ENCODE measurements at places on chromosomes 12 and 14.

- DNase-seq, result no peak
Observed at GRCh38 chr12:661720-662486, 1.3 kb downstream of the NINJ2 start.

- DNase-seq, result no peak
Observed at GRCh38 chr14:65167072-65167645, 64.8 kb upstream of the MAX start.

DNA sequence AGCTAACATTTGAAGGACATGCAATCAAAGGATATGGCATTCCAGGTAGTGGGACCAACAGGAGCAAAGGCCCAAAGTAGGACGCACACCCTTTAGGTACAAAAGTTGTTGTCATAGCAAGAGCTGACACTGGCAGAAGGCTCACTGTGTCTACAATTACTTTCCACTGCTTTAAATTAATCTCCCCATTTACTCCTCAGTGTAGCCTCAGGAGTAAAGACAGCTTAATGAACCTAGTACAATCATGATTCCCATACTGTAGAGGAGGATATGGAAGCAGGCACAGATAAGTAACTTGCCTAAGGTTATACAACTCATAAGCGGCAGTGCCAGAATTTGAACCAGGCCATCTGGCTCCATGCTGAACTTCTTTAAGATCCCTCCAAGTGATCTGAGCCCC lies 212.9 kb upstream of the SFSWAP start:
- no peak for DNase-seq

DNA sequence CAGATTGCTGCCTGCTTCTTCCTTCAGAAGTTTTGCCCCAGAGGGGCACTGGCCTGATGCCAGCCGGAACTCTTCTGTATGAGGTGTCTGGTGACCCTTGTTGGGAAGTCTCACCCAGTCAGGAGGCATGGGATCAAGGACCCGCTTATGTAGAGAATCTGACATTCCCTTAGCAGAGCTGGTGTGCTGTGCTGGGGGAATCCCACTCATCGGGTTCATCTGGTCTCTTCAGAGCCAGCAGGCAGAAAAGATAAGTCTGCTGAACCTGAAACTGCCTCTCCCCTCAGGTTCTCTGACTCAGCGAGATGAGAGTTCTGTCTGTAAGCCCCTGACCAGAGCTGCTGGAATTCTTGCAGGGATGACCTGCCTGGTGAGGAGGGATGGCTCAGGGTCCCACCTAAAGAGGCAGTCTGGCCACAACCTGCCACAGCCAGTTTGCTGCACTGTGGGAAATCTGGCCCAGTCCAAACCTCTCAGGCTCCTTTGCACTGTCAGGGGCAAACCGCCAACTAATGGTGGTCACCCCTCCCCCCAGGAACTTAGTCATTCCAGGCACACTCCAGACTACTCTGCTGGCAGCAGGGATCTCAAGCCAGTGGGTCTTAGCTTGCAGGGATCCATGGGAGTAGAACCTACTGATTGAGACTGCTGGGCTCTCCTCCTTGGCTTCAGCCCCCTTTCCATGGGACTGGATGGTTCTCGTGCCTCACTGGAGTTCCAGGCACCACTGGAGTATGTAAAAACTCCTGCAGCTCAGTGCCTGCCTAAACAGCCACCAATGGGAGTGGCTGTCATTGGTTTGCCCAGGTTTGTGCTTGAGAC lies 4.1 kb downstream of the CLEC2D start:
- peak; percentile 91 for DNase-seq

DNA sequence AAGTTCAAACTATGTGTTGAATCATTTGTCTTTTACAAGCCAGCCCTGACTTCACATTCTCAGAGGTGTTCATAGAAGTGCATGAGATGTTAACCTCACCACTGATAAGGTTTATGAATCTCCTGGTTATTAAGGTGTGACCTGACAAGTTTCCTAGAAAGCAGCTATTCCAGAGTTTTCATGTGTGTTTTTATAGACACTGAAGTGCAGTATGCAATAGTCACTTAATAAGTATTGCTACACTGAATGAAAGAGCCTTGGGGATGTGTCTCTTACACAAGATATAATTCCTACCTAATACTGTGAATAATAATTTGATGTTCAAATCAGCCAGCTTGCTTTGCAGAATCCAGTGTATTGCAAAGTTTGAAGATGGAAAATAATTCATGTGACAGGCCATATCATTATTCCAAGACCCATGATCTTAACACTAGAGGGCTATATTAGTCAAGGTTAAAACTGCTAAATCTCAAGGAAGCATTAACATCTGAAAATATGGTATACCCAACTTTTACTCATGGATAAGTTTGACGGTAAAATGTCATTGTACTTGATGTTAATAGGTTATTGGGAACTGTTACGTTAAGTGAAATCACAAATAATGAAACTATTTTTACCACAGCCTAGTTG lies 13.0 kb downstream of the SLC25A3 start:
- no peak for DNase-seq

- DNase-seq, result no peak
Observed at GRCh38 chr12:8855891-8856290, 33.5 kb downstream of the A2ML1 start.

- DNase-seq, result no peak
Observed at GRCh38 chr12:56118688-56119357, 757 bp downstream of the ZC3H10 start.

DNA sequence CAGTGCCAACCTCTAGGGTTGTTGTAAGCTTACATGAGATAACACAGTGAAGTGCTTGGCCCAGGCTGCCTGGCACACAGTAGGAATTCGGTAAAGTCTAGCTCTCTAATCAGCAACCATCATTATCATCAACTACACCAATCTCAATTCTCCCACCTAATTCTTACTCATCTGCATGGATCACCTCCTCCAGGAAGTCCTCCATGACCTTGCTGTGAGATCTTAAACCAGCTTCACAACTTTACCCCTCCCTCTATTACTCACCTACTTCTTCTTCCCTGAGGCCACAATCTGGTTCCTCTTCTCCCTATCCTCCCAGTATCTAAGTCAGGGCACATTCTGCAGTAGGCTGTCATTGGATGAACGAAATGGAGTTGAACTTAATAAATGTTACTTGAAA lies 67.3 kb downstream of the GSC start:
- DNase-seq, result no peak

GRCh38 chr12:123889848-123890535 lies 82.6 kb downstream of the CCDC92 start:
- no peak for DNase-seq

GRCh38 chr14:93068711-93069110 lies 47.0 kb downstream of the ITPK1 start:
- no peak for DNase-seq

GRCh38 chr14:72104011-72104613 lies 171.9 kb downstream of the RGS6 start:
- DNase-seq, result peak; percentile 67

GRCh38 chr12:122155705-122156104 lies 18.3 kb downstream of the IL31 start:
- DNase-seq, result no peak

DNA sequence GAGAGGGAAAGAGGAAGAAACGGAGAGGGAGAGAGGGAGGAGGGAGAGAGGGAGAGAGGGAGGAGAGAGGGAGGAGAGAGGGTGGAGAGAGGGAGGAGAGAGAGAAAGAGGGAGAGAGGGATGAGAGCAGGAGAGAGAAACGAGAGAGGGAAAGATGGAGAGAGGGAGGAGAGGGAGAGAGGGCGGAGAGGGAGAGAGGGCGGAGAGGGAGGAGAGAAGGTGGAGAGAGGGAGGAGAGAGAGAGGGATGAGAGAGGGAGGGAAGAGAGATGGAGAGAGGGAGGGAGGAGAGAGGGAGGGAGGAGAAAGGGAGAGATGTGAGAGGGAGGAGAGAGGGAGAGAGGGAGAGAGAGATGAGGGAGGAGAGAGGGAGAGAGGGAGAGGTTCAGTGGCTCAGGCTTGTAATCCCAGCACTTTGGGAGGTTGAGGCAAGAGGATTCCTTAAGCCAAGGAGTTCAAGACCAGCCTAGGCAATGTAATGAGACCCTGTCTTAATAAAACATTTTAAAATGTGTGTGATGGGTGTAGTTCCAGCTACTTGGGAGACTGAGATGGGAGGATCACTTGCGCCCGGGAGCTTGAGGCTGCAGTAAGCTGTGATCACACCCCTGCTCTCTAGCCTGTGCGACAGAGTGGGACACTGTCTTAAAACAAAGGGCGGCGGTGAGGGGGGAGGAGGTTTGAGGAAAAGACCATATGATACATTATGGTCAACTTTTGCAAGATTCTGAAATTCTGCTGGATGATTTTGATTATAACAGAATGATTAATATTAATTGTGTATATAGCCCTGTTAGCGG lies 21.3 kb upstream of the SNRPF start:
- DNase-seq, result no peak

GRCh38 chr12:124694250-124694649 lies 126.8 kb upstream of the NCOR2 start:
- DNase-seq, result no peak

DNA sequence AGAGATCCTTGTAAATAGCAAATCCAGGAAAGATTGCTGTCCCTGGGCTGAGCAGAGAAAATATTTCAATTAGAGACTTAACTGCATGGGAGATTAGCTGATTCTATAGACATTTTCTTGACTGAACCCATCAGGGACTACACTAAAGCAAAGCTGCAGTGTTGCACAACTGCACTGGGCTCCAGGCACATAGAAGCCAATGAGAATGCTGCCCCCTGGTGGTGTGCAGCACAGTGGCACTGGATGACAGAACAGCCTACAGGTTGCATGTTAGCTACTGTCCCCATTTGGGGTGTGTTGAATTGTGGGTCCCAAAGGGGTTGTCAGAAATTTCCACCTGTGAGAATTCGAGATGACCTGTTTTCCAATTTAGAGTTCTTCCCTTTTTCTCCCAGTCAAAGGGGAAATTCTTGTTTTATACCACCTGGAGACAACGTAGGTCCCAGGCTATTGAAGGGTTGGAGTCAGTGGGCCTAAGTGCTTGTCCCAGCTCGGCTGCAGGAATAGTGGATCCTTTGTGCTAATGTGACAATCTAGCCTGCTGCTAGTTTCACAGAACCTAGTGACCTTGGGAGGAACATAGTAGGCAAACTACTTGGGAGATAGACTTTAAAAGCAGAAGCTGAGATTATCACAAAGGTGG lies 114.7 kb downstream of the SLC8A3 start:
- peak; percentile 94 for DNase-seq

DNA sequence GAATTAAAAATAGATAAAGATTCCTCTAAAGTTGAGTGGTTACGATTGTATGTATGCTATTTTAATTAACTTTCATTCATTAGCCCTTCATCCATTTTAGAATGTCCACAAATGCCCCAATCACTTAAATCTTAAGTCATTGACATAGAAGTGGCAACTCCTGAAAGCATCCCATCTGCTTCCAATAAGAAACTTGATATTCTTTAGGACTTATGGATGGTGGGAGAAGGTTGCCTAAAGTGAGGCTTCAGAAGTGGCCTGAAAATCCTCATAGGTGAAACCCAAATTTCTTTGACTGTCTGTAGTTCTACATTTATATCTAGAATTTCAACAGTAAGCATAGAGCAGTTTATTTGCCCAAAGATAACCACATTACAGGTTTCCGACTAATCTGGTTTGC lies 161.7 kb upstream of the HMGA2 start:
- DNase-seq, result no peak

DNA sequence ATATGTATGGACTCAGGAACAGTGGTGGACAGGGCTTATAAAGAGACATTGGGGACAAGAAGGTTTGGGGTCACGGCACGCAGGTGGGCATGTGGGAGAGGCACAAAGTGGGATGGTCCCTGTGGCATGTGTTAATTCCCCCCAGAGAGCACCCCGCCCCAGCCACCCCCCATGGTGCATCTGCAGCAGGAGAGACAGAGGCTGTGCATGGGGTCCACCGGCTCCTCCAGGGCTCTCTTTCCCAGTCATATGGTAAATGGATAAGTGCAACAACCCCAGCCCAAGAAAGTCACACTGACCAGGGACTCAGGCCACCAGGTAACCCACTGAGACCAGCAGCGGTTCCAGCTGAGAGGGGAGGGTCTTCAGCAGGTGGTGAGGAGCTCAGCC lies 242.1 kb downstream of the BCL11B start:
- no peak for DNase-seq

GRCh38 chr14:35197015-35197414 lies 74.7 kb downstream of the PRORP start:
- DNase-seq, result no peak

DNA sequence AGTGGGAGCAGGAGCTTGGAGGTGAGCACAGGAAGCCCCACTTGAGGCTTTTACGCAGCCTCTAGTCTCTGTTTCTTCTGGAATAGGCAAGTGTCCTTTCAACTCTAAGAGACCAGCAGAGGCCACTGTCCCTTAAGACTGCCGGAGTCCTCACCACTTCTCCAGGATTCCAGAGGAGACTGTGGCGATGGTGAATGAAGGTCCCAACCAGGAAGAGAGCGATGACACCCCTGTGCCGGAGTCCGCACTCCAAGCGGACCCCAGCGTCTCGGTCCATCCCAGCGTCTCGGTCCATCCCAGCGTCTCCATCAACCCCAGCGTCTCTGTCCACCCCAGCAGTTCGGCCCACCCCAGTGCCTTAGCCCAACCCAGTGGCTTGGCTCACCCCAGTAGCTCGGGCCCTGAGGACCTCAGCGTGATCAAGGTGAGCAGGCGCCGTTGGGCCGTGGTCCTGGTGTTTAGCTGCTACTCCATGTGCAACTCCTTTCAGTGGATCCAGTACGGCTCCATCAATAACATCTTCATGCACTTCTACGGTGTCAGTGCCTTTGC lies 442 bp downstream of the FLVCR2 start:
- no peak for DNase-seq

- no peak for DNase-seq
Observed at GRCh38 chr14:44962334-44963043, 499 bp downstream of the TOGARAM1 start.

DNA sequence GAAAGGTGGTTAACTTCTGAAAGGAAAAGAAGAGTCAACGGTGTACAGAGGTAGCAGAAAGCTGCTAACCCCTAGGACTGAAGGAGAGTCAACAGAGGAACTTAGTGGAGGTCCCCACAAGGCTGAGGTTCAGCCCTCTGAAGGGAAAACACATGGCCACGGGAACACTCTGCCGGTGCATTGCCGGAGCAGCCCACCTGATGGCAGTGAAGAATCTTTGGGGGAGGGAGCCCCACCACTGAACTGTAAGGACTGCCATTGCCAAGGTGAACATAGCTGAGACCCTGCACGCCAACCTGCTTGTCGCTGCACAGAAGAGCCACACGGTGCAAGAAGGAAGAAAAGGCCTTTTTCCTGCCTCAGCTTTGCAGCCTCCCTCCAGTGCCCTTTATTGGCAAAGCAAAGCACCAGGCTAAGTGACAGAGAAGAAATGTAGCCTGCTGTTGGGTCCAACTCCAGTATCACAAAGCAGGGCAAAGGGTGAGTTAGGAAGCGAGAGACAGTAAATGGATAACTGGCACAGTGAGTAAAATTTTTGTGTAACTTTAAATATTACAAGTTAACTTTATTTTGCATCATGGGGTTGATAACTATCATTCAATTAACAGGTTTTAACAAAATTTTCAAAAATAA lies 76.9 kb downstream of the LIN52 start:
- peak; percentile 8 for DNase-seq

DNA sequence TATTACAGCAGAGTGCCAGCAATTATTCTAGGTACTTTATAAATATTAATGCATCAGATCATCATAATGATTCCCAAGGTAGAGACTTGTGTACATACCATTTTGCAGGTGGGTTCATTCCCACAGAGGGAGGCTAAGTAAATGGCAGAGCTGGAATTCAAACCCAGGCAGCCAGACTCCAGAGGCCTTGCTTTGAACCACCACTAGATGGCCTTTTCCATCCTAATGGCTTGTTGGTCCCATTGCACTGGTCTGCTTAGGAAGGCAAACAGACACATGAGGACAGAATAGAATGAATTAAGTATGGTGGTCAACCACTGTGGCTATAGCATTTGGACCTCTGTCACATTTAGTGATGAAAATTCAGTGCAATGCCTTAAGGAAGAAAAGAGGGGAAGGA lies 158.7 kb downstream of the METTL25 start:
- DNase-seq, result peak; percentile 2

GRCh38 chr12:64255249-64255648 lies 33.2 kb upstream of the KICS2 start:
- no peak for DNase-seq

Measured in urothelium cell line (cell line).